Stomach (tissue), 19 donors: ENCODE measurements at places on chromosomes 16 and 17. TPM values are rescaled to one million over a fixed set of nuclear protein-coding genes. Genes with fewer than 3 reads are reported as not detected.

C16orf96 gene
- not detected for total RNA-seq

INTS2 gene
- 6.4 TPM for total RNA-seq

KRT24 gene
- total RNA-seq: not detected

LGALS9 gene
- total RNA-seq: 59.8 TPM

MYH2 gene
- total RNA-seq: not detected

C17orf50 gene
- total RNA-seq: not detected

MMP15 gene
- total RNA-seq: 19.3 TPM

CMIP gene
- total RNA-seq: 71.0 TPM

PCTP gene
- total RNA-seq: 25.5 TPM

CACNG5 gene
- total RNA-seq: not detected

DYNC1LI2 gene
- total RNA-seq: 179 TPM

MYO1C gene
- 155 TPM for total RNA-seq

KRT15 gene
- total RNA-seq: 2.3 TPM

TMEM220 gene
- total RNA-seq: 14.1 TPM

HSPB9 gene
- total RNA-seq: not detected

NAGS gene
- total RNA-seq: 0.58 TPM

PPY gene
- not detected for total RNA-seq

ACBD4 gene
- total RNA-seq: 20.6 TPM

GJD3 gene
- total RNA-seq: 0.55 TPM

KCNJ18 gene
- total RNA-seq: not detected

MGAT5B gene
- total RNA-seq: 1.7 TPM

CLDN9 gene
- total RNA-seq: not detected

SAMD14 gene
- total RNA-seq: 87.0 TPM

AGRP gene
- total RNA-seq: not detected

SRL gene
- not detected for total RNA-seq

CD300LG gene
- 0.29 TPM for total RNA-seq

DNAH9 gene
- total RNA-seq: 18.3 TPM

EIF3CL gene
- total RNA-seq: 99.5 TPM

IRX3 gene
- total RNA-seq: 42.4 TPM

SLC6A2 gene
- 0.73 TPM for total RNA-seq

ABCC12 gene
- not detected for total RNA-seq

ICAM2 gene
- total RNA-seq: not detected

CHST6 gene
- 0.73 TPM for total RNA-seq

SOX8 gene
- total RNA-seq: 0.45 TPM

KRTAP4-1 gene
- total RNA-seq: not detected

MFAP4 gene
- total RNA-seq: 116 TPM

FBXW10 gene
- total RNA-seq: not detected

SLX4 gene
- 7.0 TPM for total RNA-seq

GNAO1 gene
- total RNA-seq: 3.8 TPM

FOXF1 gene
- 26.9 TPM for total RNA-seq

YWHAE gene
- total RNA-seq: 362 TPM
